Neural crest cell (in vitro differentiated cells): ENCODE measurements at places on chromosomes 11 and 22.

- DNase-seq: no peak
Measured at GRCh38 chr11:31844351-31844750, 33.2 kb upstream of the PAX6 start.

GRCh38 chr11:13098063-13098462 lies 88.9 kb downstream of the RASSF10 start:
- DNase-seq: peak; percentile 43

GRCh38 chr11:67283481-67283963 lies 5.6 kb upstream of the ANKRD13D start:
- DNase-seq: no peak

DNA sequence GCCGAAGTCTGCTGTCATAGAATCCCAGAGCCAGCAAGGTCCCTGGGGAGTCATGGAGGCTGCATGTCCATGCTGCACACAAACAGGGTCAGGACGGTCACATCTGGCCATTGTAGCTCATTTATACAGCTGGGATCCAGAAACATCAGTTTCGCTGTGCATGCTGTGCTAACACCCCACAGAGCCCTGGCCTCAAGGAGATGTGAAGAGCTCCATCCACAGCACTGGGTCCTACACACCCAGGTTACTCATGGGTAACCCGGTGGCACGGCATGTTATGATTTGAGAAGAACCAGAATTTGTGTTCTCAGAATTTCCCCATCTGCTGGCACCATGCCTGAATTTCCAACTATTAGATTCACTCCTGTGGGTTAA lies 146.3 kb upstream of the ARHGAP20 start:
- no peak for DNase-seq

DNA sequence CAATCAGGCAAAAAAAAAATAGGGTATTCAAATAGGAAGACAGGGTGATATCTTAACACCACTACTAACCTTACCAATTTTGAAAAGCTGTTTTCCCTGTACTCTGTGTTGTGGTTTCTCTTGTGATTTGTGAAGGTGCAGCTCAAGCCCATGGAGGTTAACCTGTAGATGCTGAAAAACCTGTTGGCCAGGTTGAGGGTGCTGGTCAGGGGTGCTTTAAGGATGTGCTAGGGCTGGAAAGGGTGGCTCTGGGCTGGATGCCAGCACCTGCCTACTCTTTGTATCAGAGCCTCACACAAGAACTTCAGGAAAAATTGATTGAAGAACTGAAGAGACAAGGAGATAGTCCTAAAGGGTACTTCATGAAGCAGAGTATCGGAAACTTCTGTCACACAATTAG lies 18.3 kb upstream of the OR5M8 start:
- DNase-seq: no peak

DNA sequence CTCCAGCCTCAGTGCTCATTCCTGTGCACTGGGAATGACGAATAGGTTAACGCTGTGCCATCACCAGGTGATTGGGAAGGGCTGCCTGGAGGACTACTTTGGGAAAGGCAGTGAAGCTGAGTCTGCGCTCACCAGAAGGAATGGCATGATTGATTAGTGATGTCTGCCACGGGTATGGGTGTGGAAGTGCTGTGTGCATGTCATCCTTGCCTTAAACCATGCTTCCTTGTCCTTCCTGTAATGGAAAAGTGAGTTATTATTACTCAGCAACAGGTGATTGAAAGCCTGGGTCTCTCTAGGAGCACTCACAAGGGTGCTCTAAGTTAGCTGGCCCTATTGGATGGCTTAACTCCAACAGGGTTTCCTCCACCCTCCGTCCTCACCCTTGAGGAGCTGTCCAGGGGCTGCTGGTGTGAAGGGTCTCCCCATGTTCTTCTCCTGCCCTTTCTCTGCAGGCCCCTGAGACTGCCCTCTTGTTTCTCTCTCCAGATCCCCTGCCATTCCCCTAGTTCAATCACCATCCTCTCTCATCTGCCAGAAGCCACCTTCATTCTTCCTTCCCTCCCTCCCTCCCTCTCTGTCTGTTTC lies 121.9 kb upstream of the NECTIN1 start:
- no peak for DNase-seq

DNA sequence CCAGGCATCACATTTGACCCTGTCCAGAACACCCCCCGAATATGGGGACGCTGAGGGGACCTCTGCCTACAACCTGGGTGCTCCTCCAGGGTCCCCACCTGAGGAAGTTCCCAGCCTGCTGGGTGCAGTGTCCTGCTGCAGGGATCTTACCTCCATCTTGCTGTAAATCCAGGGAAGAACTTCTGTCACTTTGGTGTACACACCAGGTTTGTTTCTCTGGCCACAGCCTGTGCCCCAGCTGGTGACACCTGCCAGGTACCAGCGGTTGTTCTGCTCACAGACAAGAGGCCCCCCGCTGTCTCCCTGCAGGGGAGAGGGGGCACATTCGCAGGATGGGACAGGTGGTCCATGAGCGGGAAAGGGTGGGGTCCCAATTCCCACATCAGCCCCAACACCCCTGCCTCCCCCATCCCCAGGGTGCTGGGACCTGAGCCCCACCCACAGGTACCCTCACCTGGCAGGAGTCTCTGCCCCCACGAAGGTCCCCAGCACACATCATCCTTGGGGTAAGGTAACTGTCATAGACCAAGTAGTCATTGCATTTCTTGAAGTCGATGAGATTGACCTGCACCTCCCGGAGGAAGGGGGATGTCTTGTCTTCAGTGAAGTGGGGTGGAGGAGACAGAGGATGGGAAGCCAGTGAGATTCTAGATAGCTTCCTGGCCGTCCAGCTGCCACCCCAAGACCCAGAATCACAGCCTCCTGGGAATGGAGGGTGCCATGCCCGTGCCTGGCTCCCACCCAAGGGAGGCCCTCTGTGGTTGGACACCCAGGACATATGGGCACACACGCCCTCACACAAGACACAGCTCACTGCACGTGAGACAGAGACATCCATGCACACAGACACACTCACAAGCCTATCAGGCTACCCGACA lies 25.5 kb downstream of the TMPRSS13 start:
- DNase-seq: no peak

- no peak for DNase-seq
Measured at GRCh38 chr11:15742626-15743519, 613.5 kb downstream of the SOX6 start.

DNA sequence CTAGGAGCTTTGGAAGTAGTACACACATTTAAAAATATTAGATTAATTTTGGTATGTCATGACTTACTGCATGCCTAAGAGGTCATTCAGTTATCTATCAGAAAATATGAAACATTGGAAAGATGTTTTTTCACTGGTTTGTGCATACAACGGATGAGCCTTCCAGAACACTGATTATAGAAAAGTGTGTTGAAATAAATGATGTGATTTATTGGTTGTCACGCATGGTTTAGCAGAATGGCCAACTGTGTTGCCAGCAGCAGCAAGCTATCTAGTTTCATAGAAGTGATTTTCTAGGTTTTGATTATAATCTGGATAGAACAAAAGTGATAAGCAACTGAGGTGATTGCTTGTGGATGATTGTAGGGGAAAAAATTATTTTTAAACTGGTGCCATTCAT lies 53.6 kb downstream of the DDX10 start:
- no peak for DNase-seq

DNA sequence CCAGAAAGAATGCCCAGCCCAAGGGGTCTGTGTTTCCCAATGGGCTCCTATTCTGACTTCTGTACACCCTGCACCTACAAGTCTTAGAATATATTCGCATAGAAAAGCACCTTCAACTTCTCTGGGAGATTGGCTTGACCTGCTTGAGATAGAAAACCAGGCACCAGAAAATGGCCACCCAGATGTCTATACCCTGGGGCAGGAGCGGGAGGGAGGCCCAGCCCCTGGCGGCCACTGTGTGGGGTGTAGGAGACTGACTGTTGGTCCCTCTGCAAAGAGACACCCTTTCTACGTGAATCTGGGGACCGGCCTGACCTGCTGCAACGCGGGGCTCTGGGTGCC lies 8.5 kb downstream of the DENND6B start:
- DNase-seq: no peak

- no peak for DNase-seq
Measured at GRCh38 chr11:132006884-132007580, 636.6 kb downstream of the NTM start.

- DNase-seq: no peak
Measured at GRCh38 chr22:42065438-42066125, 5.0 kb downstream of the NAGA start.

GRCh38 chr11:94168882-94169281 lies 40.2 kb downstream of the PANX1 start:
- DNase-seq: no peak

DNA sequence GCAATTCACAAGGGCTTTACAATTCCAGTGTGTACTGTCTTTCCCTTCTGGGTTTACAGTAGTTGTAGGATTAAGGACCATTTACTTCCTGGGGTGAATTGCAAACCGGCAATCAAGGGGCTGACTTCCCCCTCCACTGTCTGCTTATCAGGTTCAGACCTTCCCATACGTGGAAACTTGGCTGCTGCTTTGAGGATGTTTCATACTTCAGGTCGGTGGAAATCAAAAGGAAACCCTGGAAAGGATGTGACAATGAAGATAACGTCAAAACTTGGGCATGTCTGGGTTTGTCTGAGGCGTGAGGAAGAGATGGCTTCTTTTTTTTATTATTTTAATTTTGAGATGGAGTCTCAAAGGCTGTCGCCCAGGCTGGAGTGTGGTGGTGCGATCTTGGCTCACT lies 2.1 kb upstream of the RTCB start:
- DNase-seq: no peak

DNA sequence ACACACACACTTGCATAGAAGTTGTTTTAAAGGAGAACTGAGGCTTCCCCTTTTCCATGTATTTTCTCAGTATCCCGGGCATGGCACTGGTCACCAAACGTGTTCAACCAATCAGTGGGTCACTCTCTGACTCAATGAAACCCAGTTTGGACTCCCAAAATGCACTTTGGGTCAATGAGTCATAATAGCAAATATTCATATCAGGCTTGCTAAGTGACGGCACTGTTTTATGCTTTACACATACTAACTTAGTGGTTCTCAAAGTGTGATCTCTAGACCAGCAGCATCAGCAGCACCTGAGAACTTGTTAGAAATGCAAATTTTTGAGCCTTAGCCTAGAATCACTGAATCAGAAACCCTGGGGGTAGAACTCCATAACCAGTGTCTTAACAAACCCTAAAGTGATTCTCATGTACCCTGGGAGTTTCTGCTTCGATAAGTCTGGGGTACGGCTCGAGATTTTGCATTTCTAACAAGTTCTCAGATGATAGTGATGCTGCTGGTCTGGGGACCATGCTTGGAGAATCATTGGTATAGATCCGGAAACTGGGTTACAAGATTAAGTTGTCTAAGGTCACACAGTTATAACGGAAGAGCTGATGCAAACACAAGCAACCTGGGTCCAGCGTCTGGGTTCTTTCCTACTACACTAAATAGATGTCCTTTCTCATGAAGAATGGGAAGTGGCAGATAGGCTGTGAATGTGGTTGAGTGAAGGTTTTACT lies 35.6 kb downstream of the ETS1 start:
- DNase-seq: no peak

- no peak for DNase-seq
Measured at GRCh38 chr11:2684581-2684980, 15.2 kb downstream of the KCNQ1OT1 start.

DNA sequence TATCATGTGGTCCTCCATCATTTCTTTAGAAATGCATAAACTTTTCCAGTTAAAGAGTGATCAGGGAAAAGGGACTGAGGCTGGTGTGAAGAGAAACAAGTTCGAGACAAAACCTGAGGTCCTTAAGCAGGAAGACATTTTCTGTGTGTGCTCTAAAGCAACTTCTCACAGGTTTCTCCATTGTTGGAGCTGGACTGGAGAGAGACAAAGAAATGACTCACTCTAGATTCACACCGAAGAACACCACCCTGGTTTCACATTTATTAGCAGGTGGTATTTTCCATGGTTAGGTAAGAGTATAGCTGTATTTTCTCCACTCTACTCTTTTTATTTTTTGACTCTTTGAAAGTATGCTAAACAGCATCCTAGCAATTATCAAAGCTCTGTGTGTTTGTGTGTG lies 736.4 kb downstream of the KCNA4 start:
- no peak for DNase-seq

- no peak for DNase-seq
Measured at GRCh38 chr22:29937940-29938693, 55.1 kb downstream of the MTMR3 start.

- DNase-seq: no peak
Measured at GRCh38 chr11:72962717-72963116, 148.5 kb downstream of the ATG16L2 start.
